ENCODE measurements at places on chromosomes 7 and 10.

- DNase-seq = no peak
Measured at GRCh38 chr10:113967126-113967525, 76.5 kb upstream of the ADRB1 start.

- DNase-seq = no peak
Measured at GRCh38 chr7:2944739-2945138, 98.9 kb downstream of the CARD11 start.

GRCh38 chr7:134660242-134660785, 13.7 kb downstream of the BPGM start:
- no peak for DNase-seq

GRCh38 chr7:14861456-14861855, 41.1 kb downstream of the DGKB start:
- DNase-seq = no peak

- DNase-seq = no peak
Measured at GRCh38 chr7:73809467-73809951, 21.3 kb upstream of the CLDN4 start.

DNA sequence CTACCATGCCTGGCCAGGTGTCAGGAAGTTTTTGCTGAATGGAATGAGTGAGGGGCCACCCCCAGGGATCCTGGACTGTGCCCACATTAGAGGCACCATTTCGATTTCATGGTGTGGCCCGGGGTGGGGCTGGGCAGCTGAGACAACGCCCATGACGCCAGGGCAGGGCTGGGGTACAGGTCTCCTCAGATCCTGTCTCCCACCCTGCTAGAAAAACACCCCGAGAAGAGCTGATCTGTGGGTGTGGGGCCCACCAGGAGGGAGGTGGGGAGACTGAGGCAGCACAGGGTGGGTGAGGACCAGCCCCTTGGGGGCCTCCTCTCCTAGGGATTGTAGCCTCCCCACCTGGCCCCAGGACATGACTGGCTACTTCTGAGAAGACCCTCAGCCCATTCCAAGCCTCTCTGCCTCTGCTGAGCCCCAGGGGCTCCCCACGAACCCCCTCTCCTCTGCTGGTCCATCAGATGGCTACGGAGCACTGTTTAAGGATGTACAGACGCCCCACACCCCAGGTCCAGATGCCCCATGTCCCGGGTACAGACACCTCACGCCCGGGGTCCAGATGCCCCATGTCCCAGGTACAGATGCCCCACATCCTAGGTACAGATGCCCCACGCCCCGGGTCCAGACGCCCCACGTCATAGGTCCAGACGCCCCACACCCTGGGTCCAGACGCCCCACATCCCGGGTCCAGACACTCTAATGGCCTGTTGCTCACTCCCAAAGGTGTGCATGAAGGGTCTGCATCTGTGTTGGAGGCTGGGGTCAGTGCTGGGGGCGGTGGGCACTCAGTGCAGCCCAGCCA, 99.4 kb downstream of the MICALL2 start:
- no peak for DNase-seq
